GM10248 (cell line): ENCODE measurements at places on chromosomes 7 and 10.
A peak's percentile ranks its signal among the peaks of the same experiment; 100 is the strongest.

- no peak for DNase-seq
Measured at GRCh38 chr7:125122173-125122572, 192.5 kb upstream of the POT1 start.

GRCh38 chr7:12127455-12127854 is 83.6 kb upstream of the TMEM106B start:
- no peak for DNase-seq

DNA sequence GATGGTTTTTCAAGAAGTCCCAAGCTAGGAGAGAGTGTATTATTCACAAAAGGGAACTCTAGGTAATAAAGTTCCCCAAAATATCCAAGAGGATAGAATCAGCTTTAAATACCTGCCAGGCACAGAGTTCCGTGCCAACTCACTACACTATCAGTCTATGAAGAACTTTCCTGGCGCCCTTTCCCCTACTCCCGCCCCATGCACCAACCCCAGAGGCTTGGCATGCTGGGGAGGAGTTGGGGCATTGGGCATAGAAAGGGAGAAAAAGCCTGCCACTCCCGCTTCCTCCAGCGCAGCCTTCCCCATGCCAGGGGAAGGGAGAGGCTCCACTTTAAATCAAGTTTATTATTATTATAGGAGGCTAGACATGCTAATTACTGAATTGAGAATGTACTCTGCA is 54.9 kb downstream of the ZNF800 start:
- no peak for DNase-seq

GRCh38 chr7:37061849-37062559 is 337.7 kb upstream of the AOAH start:
- no peak for DNase-seq

GRCh38 chr7:29032146-29032545 is 74.0 kb upstream of the TRIL start:
- no peak for DNase-seq

GRCh38 chr10:5622186-5622960 is 44.0 kb downstream of the ASB13 start:
- DNase-seq: no peak

GRCh38 chr10:71085689-71086438 is 126.5 kb upstream of the UNC5B start:
- peak; percentile 9 for DNase-seq

DNA sequence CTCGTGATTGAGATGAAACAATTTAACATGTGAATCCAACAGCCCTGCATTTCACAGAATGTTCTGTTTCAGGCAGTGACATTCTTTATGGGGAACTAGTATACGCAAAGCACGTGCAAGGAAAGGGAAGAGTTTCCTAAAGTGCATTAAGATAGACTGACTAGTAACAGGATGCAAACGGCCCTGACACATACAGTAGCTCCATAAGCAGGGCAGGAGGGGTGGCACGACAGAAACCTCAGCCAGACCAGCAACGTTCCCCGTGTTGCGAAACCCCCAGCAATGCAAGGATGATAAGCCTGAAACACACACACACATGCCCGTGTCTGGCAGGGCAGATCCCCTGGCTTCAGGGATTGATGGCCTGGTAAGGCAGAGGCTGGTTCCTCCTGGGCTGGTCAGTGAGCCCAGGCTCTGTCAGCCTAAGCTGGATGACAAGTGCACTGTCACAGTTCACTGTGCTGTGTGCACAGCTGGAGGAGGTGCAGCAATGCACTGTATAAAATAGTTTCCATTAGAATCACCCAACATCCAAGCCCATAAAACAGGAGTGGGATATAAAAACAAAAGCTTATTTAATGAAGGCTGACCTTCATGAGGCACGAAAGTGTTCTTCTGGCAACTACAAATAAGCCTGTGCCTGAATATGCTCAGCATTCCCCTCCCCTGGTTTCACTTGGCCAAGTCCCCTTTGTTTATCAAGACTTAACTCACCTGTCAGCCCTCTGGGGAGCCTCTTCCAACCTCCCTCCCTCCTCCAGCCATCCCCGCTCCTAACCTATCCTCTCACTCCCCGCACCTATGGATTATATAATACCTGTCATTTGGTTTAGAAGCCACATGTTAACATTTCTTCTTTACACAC is 88.8 kb downstream of the GSAP start:
- no peak for DNase-seq

DNA sequence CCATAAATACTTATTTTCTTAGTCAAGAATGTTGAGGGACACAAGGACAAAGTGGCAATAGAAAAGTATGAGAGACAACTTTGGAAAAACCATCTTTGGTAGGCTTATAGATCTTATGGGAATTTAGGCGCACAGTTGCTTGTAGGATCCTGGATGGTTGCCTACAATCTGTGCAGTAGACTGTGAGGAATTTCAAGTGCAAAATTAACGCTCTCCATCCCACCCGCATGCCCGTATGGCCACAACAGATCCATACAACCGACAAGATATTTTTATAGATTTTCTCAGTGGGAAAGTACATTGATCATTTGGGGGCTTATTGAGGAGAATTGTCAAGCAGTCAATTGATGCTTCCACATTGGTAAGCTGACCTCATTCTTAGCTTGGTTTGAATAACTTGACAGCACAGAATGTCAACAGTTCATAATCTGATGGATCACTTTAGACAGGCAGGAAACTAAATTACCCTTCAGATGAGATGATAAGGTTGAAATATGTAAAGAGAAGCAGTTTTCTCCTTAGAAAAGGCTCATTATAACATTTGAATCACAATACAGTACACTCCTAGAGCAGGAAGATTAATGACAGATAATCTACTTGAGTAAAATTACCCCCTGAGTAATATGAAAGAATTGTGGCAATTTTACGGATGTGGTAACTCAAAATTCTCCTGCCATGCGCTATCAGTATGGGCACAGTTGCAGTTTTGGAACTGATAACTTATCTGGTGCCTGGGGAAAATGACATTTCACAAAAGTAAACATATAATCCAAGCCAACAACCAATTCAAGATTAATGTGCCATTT is 479.7 kb downstream of the KIF20B start:
- DNase-seq: no peak

DNA sequence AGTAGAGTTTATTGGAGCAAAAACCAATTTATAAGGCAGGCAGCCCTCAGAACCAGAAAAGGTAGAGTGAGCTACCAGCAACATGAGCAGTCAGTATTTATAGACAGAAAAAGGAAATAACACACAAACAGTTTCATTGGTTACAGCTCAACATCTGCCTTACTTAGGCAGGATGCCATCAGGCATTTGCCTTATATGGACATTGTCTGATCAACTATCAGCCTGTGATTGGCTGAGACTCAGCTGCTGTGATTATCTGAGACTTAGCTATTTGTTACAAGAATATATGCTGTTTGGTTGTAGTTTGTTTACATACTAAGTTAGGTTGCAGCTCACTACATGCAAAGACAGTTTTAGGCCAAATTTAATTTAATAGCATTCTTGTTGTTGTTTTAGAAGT is 60.4 kb upstream of the CDK1 start:
- no peak for DNase-seq

GRCh38 chr10:17607603-17608332 is 9.4 kb downstream of the HACD1 start:
- peak; percentile 60 for DNase-seq

DNA sequence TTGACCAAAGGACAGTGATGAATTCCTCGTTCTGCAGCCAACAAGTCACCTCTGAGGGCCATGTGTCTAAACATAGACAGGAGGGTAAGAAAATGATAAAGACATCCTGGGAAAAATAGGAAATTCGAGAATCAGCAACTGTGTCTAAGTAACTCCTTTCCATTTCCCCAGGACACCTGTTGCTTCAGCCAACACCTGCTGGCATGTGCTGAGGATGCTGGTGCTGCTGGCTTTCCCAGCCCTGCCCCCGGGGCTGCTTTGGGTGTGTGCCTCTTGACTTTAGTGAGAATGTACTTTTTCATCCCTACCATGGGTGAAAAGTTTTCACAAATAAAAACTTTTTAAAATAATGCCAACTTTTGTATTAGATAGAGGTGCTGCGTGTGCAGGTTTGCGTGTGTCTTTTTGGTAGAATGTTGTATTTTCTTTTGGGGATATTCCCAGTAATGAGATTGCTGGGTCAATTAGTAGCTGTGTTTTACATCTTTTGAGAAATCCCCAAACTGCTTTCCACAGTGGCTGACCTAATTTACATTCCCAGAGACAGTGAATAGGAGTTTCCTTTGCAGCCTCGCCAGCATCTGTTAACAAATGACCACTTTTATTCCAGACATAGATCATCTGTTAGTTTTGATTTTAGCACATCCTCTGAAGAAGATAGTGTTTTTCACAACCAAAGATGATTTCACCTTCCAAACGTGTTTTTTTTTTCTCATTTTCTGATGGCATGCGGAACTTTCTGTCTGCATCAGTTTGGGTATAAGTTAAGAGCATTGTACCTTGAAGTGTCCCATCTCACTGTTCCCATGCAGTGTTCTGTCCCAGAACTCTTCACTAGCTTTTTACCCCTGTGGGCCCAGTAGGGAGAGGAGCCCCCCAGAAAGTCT is 104.2 kb upstream of the ACBD5 start:
- DNase-seq: no peak

DNA sequence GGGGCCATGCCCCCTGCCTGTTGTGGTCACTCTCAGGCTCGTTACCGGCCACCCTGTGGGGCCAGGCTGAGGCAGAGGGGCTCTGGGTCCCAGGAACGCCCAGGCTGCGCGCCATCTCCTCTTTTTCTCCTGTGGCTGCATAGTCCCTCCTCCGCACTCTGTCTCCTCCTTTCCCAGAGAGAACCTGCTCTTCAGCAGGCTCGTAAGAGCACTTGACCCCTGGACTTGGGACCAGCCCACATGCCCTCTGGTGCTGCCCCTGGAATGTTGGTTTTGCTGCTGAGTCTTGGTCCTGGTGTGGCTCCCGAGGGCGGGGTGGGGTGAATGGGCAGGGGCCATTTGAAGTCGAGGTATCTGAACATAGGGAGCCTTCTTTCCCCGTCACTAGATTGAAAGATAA is 6.6 kb upstream of the BHLHA15 start:
- no peak for DNase-seq

DNA sequence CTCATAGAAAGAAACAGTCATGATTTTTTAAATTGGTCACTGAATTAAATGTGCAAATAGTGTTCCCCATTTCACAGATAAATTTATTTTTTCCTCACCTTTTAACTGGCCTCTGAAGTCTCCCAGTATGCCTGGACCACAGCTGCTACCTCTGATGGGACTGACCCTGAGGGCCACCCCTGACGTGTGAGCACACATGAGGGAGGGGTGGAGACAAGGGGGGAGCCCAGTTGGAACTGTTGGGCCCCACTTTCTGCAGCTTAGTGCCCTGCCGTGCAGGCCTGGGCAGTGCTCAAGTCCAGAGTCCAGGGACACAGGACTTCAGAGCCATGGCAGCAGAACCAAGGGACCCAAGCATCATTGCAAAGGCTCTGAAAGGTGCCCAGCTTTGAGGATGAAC is 243.9 kb downstream of the GRID1 start:
- DNase-seq: no peak

- DNase-seq: peak; percentile 34
Measured at GRCh38 chr10:119817991-119818888, 54.4 kb downstream of the MCMBP start.

DNA sequence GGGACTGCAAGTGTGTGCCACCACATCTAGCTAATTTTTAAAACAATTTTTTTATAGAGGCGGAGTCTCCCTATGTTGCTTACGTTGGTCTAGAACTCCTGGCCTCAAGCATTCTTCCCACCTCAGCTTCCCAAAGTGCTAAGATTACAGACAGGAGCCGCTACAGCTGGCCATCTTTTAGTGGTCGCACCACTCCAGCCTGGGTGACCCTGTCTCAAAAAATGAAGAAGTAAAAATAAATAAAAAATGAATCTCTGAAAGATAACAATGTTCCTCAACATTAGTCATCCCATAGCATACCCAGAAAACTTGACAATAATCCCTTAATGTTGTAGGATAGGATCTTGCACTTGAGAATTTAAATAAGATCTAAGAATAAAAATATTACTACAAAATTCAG is 18.2 kb downstream of the WBP1L start:
- DNase-seq: no peak

DNA sequence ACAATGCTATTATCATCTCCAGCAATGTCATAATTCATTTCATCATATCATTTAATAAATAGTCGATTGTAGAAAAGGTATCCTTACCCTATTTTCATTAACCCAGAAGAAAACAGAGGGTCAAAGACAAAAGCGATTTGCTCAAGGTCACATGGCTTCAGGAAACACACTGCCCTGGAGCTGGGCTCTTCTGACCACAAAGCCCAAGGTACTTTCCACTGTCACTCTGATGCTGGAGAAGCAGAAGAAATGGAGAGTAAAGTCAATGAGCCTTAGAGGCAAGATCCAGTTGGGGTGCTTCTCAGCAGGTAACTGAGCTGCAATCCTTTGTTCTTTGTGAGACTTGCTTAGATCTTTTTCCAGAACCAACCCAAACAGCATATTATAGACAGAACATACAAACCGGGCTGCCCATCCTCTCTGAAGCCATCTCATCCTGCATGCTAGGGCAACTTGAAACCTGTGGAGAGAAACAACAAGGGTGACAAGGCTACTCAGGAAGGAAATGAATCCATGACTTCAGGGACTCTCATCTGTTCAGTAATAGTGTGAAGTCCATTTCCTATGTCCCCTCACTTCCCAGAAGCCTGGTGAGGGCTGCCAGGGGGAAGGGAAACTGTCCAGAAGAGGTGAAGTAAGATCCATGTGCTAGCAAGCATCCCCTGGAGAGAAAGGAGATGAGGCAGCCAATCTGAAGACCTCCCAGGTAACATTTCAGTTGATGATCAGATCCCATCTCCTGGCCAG is 148.6 kb upstream of the SVIL start:
- no peak for DNase-seq

DNA sequence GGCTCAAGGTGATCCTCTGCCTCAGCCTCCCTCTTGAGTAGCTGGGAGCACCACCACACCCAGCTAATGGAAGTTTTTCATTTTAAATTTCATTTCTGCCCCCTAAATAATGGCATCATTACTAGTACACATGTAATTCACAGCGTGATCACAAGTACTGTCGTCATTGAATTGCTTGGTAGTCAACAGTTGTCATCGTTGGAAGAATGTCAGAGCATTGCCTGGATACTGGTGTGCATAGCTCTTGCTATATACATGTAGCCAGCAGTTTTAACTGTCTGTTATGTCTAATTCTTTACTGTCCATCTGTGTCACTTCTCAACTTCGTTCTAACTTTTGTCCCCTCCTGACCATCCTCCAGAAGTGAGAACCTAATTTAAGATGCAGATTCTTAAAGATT is 62.1 kb downstream of the CRPPA start:
- no peak for DNase-seq

GRCh38 chr7:157471259-157472125 is 134.7 kb downstream of the DNAJB6 start:
- DNase-seq: no peak

- DNase-seq: no peak
Measured at GRCh38 chr7:140581411-140581810, 59.2 kb downstream of the DENND2A start.

- DNase-seq: peak; percentile 12
Measured at GRCh38 chr7:25951414-25952260, 200.4 kb upstream of the NFE2L3 start.

GRCh38 chr10:91088300-91089140 is 131.9 kb upstream of the PCGF5 start:
- DNase-seq: peak; percentile 38
